ENCODE measurements at places on chromosomes 16 and 17.

DNA sequence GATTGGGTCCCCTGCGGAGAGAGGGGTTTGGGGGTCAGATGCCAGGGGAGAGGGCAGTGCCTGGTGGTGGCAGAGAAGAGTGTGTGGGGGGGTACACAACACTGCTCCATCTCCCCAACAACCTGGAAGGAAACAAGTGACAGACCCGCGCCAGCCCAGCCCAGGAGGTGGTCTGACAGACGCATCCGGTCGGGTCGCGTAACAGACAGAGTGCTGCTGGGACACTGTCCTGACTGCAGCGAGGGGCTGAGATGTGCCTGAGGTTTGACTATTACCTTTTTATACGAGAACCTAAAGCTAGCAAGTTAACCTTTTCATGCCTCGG lies 16.2 kb downstream of the UNC13D start:
- DNase-seq = no peak

GRCh38 chr17:43814714-43815113 lies 18.2 kb downstream of the MPP3 start:
- DNase-seq = no peak

GRCh38 chr17:59846394-59847165 lies 46.2 kb downstream of the TUBD1 start:
- DNase-seq = no peak

GRCh38 chr17:418421-418751 lies 65.8 kb upstream of the RPH3AL start:
- peak; percentile 42 for DNase-seq

DNA sequence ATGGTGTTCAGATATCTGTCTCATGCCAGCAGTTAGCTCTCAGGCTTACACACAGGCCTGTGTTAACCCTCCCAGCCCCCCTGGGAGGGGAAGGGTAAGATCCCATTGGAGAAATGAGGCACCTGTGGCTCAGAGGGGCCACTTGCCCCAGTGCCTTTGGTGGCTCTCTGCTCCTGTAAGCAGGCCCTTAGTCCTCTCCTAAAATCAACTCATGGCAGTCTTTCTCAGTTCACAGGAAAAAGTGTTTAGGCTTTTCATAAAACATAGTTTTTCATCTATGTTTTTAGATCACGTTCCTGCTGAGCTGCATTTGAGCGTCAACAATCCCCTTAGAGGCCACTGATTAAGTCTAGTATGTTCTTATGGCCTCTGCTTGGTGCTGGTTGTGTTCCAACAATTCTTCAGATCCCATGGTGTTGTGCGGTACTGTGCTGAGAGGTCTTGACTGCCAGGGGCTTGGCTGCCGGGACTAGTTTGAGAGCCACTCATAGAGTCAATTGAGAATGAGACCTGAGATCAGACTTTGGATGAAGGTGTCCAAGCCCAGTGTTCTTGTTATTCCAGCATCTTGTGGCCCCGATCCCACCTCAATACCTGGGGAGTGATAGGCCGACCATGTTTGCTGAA lies 10.6 kb downstream of the TAOK2 start:
- DNase-seq = no peak

- DNase-seq = peak; percentile 67
Measured at GRCh38 chr16:87963400-87963799, 12.2 kb downstream of the BANP start.

- no peak for DNase-seq
Measured at GRCh38 chr17:13265311-13265710, 247.5 kb upstream of the ELAC2 start.

DNA sequence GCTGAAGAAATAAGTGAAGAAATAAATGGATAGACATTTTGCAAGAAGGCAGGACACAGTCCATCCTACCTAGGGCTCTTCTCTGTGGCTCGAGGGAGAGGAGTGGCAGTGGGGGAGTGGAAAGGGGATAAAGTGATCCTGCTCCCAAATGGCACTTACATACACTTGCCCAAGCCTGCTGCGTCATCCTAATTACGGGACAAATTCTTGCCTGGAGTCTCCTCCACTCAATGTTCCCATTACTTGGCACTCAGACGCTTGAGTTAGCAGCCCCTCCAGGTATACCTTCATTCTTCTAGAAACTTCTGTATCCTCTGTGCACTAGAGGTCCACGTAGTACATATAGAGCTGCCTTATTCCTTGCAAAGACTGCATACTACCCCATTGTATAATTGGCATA lies 15.7 kb upstream of the MAP3K14 start:
- no peak for DNase-seq

DNA sequence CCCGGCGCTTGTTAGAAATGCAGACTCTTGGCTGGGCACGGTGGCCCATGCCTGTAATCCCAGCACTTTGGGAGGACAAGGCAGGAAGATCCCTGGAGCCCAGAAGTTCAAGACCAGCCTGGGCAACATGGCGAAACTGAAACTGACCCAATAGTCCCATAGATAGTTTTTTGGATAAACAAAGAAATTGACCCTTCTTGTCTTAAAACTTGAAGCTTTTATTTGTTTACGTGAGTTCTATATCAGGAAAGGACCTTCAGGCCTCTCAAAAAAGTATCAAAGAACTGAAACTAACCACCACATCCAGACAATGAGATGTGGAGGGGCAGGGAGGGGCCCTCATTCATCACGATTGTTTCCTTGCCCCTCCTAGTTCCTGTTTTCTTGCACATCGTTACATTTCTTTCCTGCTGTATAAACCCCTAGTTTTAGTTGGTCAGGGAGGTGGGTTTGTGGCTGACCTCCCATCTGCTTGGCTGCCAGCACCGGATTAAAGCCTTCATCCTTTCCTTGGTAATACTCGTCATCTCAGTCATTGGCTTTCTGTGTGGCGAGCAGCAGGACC lies 29.9 kb upstream of the PRM1 start:
- DNase-seq = no peak

DNA sequence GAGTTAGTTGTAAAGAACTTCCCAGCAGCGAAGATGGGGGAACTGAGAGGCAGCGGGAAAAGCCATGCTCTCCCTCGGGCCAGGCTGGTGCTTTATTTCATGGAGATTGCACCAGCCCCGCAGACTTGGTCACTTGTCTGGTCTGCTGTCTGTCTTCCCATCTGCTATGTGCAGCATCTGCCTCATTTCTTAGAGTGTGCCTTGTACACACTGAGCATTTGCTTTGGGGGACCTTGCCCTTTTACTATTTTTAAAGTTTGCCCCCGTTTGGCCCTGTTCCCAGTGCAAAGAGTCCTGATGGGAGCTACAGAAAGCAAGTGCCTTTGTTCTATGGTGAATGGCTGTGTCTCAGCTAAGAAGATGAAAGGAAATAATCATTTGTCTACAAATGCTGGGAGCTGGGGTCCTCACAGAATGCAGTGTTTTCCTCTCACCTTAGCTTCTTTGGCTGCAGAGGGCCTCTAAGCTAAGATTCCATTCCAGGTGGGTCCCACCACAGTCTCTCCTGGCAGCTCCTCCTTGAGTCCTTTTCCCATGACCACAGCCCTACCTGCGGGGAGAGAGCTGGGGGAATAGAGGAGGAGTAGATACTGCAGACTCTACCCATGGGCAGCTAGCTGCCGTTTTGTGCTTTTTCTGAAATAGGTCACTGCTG lies 25.1 kb upstream of the CNOT1 start:
- DNase-seq = no peak

- DNase-seq = no peak
Measured at GRCh38 chr17:54666559-54666958, 234.1 kb upstream of the TOM1L1 start.

DNA sequence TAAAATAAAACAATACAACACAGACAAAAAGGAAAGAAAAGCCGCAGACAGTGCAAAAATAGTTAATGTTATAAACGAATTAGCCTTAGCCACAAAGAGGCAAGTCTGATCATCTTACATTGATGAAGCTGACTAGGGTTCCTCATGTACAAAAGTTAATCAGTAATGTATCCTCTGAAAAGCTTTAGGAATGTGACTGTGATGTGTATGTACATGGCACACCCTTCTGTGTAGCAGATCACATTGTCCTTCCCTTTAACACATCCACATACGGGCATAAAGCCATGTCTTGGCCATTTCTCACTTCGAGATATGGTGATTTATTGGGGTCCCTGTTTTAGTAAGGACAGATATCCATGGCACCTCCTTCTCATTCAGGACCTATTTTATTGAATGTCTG lies 1327.5 kb upstream of the CDH8 start:
- DNase-seq = no peak

GRCh38 chr16:35308674-35309073 lies 1849.3 kb downstream of the TP53TG3F start:
- no peak for DNase-seq

DNA sequence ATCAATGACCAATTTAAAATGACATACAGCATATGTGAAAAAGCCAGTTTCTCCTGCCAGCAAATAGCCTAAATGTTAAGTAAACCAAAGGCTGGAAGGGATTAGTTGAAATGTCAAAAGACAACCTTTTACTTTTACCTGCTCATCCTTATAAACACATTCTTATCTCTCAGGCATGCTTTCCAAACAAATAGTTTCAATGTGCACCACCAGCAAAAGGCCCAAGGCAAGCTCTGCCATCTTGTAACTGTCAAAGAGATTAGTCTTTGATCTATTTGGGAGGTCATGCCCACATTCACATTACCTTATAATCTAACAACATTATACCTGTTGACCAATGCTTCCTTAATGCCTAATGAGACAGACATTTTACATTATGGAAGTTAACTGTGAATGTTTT lies 132.2 kb upstream of the NACA2 start:
- no peak for DNase-seq

DNA sequence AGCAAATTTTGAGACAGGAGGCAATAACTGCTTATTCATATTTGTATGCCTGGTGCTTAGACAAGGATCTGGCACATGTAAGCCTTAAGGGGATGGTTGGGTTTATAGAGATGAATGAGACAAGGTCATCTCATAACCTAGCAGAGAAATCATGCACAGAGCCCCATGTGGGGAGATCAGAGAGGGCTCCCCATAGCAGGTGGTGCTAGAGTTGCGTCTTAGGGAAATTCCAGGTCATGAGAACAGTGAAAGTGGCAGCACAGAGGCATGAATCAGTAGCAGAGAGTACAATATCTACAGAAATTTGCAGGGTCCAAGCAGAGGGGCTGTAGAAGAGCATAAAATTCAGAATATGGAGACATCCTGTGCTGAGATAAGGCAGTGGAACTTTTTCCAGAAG lies 57.3 kb downstream of the SLC6A2 start:
- DNase-seq = no peak

- DNase-seq = no peak
Measured at GRCh38 chr17:44355642-44356099, 8.0 kb downstream of the FAM171A2 start.

DNA sequence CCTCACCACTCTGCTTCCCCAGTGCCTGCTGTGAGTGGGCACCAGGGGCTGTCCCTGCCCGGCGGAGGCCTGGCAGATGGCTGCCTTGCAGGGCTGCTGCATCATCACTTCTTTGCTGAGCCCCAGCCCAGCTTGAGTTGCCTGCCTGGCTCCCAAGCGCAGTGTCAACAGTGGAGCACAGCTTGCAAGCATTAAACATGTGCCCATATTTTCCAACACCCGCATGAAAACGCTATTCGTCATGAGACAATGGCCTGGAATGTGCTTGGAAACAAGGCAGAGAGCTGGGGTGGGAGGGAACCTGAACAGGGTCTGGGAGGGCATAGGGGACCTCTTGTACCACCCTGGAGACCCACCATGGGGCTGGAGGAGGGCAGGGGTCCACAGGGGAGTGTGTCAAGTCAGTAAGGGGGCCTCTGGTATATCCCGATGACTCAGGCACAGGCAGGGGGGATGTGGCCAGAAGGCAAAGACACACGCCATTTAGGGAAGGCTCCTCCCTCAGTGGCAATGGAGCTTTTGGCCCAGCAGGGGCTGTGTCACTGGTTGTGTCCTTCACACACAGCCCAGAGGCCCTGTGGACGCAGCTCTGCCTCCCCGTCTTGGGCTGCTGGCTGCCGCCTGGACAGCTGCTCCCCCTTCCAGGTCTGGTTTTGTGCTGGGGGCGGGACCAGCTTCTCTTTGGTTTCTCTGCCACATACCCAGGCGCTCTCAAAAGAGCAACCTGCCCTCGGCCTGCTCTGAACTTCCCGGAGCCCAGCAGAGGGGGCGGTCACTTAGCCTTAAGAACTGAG lies 17.4 kb upstream of the MTSS2 start:
- no peak for DNase-seq

GRCh38 chr16:29927070-29927905 lies 1.3 kb upstream of the KCTD13 start:
- no peak for DNase-seq

DNA sequence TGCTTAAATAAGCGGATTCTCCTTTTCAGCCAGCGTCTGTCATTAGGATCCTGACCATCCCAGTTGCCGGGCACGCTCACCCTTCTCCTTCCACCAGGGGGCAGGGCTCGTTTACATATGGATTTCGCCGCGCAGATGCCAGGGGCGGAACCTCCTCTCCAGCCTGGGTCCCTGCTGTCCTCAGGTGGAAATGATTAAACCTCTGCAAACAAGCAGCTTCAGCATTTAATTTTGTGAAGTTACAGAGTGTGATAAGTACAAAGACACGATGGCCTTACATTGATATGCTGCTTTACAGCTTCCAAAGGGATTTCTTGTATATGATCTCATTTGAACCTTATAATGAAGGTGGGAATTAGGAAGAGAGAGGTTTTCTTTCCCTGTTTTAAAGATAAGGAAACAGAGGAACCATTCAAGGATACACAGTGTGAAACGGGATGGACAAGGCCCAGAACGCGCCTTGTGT lies 3.9 kb upstream of the KRT28 start:
- peak; percentile 70 for DNase-seq

GRCh38 chr17:20218272-20218671 lies 209.1 kb downstream of the SPECC1 start:
- no peak for DNase-seq

GRCh38 chr17:2043785-2044184 lies 2.0 kb downstream of the OVCA2 start:
- no peak for DNase-seq

DNA sequence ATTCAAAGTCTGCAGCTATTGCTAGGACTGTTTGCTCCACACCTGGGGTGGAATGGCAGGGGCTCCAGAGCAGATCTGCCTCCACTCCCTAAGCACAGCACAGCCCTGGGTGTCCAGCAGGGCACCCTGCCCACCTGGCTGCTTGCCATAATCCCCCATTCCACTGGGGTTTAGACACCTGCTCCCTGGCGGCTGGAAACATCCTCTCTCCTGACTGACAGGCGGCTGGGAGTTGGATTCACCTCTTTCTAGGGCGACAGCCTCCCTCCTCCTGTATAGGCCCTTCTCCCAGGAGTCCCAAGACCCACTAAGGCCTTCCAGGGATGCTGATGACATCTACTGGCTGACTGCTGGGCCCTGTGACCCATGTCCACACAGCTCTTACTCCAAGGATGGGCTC lies 18.0 kb downstream of the HDAC5 start:
- DNase-seq = no peak

- no peak for DNase-seq
Measured at GRCh38 chr17:79341222-79341780, 266.7 kb downstream of the ENGASE start.

- DNase-seq = peak; percentile 27
Measured at GRCh38 chr17:67246653-67247415, 1.8 kb upstream of the HELZ start.

Data from activated CD4-positive, alpha-beta T cell treated with anti-CD3 and anti-CD28 coated beads, Interleukin-2, amount 50 U/mL, for 1 hour (primary cell).